ENCODE measurements at places on chromosomes 1 and 21.

DNA sequence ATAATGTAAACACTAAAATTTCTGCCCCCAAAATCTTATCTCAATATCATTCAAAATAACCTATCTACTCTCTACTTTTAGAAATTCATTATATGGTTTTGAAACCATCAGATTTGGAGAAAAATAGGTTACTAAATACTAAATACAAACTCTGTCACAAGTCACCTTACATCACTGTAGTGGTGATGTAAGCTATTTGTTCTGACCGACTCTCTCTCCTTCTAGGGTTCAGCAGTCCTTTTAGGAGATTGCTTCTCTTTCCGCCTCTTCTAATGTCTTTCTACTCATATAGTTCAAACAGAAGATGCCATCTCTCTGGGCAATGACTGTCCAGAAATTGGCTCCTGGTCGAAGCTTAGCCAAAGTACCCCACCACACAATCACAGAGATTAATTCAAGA is 93.1 kb downstream of the EPS15 start:
- no peak for DNase-seq

- DNase-seq, result no peak
Observed at GRCh38 chr1:101798417-101798816, 198.3 kb downstream of the OLFM3 start.

DNA sequence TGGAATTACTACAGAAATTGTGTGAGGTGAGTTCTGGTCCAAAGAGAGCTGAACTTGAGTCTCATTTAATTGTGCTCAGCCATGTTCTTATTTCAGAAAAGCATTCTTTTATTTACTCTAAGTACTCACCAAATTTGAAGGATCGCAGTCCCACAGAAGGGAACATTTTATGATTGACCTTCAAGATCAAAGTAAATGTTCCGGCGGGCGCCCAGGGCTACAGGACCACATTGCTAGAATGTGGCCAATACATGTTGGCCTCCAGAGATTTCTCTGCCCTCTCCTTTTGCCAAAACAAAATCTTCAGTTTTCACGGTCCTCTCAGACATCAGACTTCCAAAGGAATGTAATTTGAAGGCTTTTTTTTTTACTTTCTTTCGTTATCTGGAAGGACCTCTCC is 237.8 kb downstream of the FMN2 start:
- no peak for DNase-seq

DNA sequence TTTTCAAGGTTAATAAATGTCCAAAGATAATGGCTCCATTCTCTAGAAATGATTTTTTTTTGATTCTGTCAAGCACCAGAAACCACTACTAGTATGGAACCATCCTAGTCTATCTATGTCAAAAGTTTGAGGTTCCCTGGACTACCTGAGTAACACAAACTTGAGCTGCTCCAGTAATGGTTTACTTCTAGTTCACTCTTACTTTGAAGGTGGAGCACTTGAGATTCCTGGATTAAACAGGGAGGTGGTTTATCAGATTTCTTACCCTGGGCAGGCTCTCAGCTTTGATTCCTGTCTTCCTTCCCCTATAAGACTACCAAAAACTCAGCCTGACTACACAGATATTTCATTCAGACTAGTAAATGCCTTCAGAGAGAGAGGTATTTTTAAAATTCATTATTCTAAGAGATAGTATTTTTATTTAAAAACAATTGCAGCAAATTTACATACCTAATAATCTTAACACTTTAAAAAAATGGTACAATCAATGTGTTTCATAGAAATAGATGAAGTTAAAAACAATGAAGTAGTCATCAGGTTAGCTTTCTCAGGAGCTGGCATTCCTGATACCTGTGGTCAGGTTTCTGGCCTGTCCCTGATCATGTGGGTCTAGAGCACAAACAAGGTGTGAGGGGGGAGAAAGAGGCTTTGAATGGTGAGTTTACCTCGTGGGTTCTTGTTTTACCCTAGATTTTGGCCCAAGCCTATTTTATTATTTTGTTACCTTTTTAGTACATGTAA is 23.4 kb downstream of the PHC2 start:
- no peak for DNase-seq

GRCh38 chr1:100959502-100960060 is 63.7 kb downstream of the SLC30A7 start:
- DNase-seq, result no peak

DNA sequence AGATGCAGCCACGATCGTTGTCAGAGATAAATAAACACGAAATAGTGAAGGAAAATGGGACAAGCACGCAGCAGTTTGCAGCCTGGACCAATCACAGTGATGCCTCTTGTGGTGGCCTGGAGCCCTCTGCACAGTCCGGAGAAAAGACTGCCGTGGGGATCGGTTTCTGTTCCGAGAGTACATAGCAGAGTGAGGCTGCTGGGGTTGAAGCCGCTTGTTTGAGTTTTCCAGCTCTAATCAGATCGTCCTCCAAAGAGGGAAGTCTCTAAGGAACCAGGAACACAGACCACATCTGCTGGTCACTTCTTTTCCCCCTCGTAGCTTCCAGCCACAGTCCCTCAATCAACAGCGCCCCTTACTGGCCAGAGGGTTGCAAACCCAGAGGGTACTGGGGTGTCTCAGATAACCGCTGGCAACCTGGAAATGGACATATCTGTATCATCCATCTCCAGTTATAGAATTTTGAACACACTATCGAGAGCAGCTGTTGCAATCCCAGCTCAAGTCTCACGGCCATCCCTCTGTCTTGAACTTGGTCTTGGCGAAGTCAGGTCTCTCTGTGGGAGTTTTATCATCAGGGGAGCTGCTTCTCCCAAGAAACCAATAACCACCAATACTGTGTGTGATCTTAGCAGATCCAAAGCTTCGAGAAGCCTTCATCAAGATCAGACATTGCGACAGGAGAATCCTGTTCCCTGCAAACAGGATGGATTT is 57.4 kb downstream of the OLIG1 start:
- peak; percentile 65 for DNase-seq

GRCh38 chr1:231799363-231799986 is 172.9 kb downstream of the DISC1 start:
- DNase-seq, result no peak

DNA sequence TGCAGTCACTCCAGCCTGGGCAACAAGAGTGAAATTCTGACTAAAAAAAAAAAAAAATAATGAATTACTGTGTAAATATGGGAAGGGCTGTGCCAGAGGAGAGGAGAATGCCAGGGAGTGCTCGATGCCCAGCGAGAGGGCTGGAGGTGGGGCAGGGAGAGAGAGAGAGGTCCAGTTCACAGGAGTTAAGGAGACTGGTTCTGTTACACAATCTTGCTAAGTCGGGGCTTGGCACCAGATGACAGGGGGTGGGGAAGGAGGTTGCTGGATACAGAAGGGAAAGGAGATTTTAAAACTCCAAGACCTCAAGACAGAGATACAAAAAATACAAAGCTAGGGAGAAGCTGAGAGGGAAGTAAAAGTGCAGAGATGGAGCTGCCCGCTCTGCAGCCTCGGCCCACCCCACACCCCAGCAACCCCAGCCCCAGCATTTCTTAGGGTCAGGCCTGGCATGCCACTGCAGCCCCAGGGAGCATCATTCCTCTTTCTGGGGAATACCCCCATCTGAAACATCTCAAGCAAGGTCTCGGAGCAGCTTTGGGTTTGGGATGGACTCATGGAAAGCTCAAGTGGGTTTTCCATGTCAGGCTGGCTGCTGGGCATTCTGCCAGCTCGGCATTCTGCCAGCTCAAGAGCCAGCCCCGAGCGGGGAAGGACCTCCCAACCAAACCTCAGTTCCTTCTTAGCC is 991 bp downstream of the SELENBP1 start:
- DNase-seq, result no peak

- no peak for DNase-seq
Observed at GRCh38 chr1:1946540-1946939, 27.5 kb upstream of the TMEM52 start.

DNA sequence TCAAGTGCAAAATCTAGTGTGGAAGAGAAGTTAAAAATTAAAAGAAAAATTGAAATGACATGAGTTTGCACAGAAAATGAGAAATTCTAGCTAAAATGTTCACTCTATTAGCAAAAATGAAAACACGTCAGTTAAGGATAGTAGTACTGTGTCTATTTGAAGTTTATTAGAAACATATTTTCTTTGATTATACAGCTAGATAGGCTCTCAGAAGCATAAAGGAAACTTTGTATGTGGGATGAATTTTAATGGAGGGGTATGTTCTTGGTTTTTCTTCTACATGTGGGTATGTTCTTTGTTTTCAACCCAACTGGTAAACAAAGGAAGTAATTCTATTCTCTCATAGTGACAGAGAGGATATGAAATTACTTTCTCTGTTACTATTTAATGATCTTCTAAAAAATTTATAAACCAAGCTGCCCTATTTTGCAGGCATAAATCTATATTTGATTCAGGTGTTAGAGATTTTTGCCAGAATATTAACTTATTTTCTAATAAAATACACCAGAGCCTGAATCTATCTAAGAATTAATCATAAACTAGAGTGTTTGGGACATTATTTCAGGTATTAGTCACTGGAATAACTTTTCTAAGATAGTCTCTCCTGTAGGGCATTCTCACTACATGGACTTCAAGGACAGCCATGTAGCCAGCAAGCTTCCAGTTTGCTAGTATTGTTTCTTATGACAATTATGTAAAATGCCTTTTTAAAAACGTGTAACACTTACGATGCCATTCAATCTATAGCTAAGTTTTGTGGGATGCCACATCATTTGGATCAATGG is 15.8 kb downstream of the GPSM2 start:
- no peak for DNase-seq

GRCh38 chr1:17986156-17986555 is 121.4 kb upstream of the IGSF21 start:
- DNase-seq, result no peak

Measured in GM12865 (cell line).